Daoy (cell line): ENCODE measurements at places on chromosomes 1 and 21.

DNA sequence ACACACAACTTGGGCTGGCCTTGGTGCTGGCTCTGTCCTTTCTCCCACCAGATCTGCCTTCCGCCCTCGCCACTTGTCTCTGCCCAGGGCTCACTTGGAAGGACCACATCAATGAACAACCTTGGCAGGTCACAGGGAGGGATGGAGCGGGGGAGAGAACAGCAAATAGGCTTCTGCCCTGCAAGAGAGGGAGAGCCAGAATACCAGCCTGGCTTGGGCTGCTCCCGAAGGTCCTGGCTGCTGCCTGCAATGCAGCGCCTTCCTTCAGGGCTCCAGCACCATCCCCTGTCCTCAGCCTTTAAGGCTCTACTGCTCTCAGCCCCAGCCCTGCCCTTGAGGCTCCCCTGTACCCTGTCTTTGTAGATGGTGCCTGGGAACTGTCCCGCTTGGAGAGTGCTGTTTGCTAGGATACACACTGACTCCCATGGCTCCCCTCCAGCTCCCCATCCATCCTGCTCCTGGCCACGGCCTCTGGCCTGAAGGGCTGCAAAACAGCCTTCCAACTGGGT, 43.8 kb downstream of the HIVEP3 start:
- no peak for DNase-seq

- DNase-seq, result no peak
Measured at GRCh38 chr21:36395353-36396111, 10.3 kb downstream of the CHAF1B start.

DNA sequence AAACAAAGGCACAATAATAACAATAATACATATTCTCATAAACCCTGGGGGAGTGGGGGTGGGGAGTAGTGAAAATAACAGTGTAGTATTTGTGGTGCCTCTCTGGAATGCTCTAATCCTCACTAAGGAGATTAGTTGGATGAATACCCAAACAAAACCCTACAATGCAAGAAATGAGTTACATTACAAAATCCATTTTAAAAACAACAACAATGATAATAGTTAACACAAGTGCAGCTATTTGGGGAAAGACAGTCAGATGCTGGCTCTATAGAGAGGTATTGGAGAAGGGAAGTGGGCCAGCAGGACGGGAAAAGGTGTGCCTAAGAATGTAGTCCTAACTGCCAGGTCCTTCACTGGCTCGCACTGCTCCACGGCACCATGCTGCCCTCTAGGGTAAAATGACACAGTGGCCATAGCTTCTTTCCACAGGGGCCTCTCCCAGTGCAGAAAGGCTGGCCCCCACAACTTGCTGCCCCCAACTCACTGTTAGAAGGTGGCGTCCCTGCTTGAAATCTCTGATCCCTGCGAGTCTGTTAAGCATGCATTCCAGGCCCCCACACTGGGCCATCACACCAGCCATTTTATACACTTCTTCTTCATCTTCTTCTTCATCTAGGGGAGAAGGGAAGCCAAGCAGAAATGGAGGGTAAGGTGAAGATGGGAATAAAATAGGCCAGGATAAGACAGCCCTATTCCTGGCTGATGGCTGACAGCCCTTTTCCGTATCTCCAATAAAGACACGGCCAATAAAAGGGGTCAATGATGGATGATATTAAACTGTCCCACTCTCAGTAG, 113.8 kb downstream of the UBR4 start:
- peak; percentile 50 for DNase-seq

GRCh38 chr1:40636777-40637176, 28.7 kb downstream of the RIMS3 start:
- DNase-seq, result no peak

DNA sequence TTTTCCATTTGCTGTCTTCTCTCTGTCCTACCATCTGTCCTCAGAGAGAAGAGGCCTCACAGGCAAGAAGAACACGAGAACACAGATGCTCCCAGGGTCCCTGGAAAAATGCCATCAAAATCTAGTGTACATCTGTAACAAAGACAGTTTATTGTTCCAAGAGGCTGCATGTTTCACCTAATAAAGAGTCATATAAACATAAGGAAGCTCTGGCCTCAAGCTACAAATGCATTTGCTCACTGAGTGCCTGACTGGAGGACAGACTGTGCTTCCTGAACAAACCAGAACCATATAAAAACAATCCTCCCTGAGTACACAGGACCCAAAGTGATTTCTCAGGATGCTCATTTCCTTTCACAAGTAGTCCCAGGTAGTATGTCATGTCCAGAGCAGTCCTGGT, 76.3 kb upstream of the SLC44A3 start:
- no peak for DNase-seq

DNA sequence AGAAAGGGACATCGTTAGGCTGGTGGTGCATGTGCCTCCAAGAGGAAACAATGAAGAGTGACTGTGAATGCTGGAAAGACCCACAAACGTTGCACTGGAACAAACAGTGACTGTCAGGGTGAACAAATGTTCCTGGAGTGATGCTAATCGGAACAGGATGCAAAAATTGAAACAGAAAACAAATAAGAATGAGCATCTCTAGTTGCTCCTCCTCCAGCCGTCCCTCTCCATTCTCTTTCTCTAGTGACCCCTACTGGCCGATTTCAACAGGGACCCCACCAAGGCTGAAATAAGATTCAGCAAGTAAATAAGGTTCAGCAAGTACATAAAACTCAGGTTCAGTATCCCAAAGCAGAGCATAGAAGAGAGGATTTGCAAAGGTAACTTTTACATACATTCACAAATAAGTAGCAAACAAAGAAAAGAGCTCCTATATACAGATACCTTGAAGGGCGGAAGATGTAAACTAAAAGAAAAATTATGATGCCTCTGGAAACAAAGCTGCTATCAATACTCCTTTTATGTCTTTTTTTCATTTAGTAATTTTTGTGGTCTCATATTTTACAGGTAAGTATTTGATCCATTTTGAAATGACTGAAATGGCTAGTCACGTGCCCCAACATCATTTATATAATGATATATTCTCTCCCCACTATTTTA, 836.1 kb upstream of the ADAMTS5 start:
- peak; percentile 37 for DNase-seq

DNA sequence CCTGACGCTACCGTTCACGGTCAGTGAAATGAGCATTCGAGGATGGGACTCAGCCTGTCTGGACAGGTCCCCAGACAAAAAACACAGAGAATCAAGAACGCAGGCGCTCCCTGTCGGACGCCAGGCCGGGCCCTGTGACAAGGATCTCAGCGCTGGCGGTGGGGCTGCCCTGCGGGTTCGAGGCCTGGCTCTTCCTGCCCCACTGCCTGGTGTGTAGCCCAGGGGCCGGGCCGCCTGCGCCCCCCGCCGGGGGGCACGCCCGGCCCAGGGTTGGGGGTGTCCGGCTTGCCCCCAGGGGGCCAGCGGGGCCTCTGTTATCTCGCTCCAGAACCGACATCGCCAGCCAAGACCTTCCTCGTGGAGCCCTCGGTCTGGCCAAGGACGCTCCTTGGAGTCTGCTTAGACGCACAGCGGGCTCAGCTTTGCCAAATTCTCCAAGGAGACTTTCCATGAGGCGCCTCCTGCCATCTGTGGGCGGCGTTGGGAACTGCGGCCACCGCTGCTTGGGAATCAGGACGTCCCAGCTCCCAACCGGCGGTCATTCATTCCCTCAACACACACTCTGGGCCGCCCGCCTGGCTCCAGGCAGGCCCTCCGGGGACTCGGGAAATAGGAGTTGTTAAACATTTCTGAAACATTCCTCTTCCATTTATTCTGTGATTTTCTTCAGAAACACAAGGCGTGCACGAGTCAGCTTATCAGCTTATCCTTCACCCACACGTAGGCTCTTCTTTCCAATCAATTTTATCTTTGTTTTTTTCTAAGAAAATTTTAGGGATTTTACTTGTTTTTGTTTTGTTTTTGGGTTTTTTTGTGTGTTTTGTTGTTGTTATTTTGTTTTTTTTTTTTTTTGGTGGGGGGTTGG, 11.3 kb upstream of the RIPK4 start:
- DNase-seq, result peak; percentile 92

DNA sequence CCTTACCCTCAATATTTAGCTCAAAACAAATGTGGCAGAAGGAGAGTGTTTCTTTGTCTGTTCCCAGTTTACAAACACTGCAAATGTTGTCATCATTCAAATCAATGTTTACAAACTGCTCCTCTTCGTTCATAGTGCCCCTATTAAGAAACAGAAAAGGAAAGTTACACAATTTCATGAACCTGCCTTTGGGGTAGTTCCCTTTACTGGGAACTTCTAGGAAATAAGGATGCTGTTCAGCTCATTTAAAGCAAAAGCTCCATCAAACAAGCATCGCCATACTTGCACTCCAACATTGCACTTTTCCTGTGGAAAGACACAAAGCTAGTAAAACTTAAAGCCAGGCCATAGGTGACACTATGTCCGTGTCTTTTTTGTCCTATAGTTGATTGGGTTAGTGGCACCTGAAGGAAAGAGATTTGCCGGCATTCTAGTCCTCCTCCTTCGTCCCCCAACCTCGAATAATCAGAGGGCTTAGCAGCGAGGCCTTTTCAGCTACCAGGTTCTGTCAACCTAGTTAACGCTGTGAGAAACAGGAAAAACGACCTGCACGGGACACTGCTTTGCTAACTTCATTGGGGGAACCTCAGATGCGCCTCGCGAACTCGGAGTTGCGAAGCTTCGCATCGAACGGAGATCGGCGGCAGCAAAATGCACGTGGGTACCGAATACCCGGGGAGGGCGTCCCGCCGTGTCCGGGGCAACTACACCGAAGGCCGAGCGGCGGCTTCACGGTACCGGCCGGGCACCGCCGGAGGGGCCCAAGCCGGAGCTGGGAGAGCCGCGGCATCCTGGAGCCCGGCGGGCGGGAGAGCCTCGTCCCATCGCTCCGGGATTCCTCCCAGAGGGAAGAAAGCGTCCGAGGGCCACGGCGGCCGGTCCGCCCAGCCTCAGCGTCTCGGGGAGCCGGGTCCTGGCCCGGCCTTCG, 706 bp downstream of the C21orf91 start:
- DNase-seq, result peak; percentile 38

GRCh38 chr21:44905016-44905727, 15.5 kb downstream of the ITGB2 start:
- DNase-seq, result no peak

- no peak for DNase-seq
Measured at GRCh38 chr1:89556726-89557444, 32.3 kb downstream of the LRRC8B start.

GRCh38 chr1:19647643-19648042, 3.5 kb downstream of the NBL1 start:
- no peak for DNase-seq

GRCh38 chr1:161182214-161182613, 4.9 kb upstream of the B4GALT3 start:
- DNase-seq, result peak; percentile 70

DNA sequence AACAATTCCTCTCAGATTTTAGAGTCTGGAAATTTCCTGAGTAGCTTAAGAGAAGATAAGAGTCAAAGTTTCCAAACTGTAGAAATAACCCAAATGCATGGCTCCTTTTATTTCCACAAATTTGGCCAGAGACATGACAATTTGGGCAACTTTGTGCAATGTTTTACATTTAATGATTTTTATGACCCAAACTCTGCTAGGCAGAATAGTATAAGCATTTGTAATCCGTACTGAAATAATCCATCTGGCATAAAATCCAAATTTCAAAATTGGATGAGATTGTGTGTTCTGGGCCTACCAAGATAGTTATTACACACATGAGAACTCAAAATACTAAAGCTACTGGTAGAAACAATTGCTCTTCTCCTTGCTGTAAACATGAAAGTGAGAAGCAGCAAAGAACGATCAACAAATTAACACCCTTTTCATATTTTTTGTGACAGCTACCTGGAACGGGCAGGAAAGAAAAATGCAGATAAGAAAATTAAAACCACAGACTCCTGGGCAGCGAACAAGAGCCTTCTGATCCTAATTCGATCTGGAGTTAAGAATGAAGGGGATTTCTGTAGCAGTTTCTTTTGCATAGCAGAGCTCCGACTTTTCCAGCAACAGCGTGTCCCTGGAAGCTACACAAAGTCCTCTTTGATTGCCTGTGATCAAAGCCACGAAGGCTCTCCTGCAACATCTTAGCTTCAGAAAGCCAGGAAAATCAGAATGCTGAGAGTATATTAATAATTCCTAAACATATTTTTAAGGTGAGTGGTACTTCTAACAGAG, 191.2 kb downstream of the GRIK1 start:
- DNase-seq, result no peak

- DNase-seq, result no peak
Measured at GRCh38 chr1:203916756-203917155, 55.4 kb downstream of the SNRPE start.

DNA sequence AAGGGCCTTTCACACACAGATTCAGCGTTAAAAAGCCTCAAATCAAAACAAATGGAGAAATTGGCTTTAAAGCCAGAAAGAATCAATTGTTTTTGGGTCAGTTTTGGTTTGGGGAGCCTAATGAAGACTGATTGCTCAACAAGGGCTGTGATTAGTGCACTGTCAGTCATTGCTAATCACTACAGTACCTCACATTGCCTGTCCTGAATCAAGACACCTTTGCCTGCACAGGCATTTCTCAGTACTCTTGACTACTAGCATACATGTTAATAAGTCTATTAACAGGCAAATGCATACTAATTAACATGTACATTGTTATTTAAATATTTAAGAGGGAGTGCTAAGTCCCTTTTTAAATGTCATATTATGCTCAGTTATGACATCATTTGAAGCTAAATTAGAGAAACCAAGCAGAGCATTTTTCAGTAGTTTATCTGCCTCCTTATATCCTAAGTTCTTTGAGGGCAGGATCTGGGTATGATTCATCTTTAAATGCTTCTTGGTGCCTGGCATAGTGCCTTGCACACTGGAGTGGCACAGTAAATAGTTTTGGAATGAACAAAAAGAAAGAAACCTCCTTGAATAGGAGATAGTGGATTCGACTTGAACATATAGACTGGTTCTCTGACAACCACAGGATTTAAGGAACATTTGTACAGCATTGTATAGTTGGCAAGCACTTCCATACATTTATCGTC, 25.8 kb upstream of the CCN1 start:
- peak; percentile 78 for DNase-seq

DNA sequence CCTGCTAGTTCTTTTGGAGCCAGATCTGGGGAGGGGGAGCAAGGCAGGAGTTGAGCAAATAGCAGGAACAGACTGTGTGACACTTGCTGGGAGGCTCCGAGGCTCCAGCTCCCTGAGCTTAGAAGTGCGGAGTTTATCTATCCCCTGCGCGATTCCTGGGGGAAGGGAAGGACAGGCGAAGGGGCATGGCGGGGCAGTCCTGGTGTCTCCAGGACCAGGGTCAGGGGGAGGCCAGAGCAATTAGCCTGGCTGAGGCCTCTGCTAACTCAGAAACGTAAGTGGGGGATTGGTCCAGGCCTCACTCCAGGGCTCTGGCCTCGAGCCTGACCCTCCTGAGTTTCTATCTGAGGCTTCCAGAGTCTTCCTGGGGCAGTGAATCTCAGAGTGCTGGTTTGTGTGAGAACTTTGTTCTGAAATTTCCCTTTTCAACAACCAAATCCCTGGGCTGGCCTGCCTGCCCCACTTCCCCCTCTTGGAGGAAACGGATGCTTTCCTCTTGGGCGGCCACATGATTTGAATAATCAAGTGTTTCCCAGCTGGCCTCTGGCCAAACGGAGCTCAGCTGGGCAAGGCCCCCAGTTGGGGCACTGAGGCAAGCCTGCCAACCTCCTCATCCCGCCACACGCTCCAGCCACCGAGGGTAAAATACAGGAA, 15.6 kb downstream of the ALPL start:
- DNase-seq, result no peak

- DNase-seq, result peak; percentile 24
Measured at GRCh38 chr1:109719337-109719837, 7.3 kb downstream of the GSTM5 start.
